Activated CD4-positive, alpha-beta T cell treated with anti-CD3 and anti-CD28 coated beads, Interleukin-2, Interleukin-6, amounts not matched to agents 100 ng/mL and 50 ng/mL, durations not matched to agents 16 hours and 8 hours (primary cell): ENCODE measurements at places on chromosomes 7 and 10.

GRCh38 chr10:47051741-47052238 lies 140.6 kb downstream of the PTPN20 start:
- DNase-seq: no peak

- no peak for DNase-seq
Observed at GRCh38 chr7:6111041-6111440, 79.9 kb downstream of the ANKRD61 start.

DNA sequence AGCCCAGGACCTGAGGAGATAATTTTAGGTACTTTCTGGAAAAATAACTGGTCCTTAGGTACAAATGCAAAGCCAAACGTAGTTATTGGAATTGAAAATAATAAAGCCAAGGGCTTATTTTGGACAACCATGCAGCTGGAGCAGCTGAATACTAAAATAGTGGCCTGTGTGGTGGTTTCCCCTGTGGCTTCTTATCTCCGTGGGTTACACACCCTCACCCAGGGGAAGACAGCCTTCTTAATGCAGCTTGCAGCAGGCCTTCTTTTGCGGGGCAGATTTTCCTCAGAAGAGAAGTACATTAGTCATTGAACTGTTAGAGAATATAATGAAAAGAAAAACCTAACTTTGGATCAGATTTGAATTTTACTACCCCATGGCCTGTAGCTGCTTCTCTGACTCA lies 133.5 kb downstream of the ST7 start:
- peak; percentile 25 for DNase-seq

GRCh38 chr7:16734148-16734726 lies 19.3 kb upstream of the TSPAN13 start:
- no peak for DNase-seq

DNA sequence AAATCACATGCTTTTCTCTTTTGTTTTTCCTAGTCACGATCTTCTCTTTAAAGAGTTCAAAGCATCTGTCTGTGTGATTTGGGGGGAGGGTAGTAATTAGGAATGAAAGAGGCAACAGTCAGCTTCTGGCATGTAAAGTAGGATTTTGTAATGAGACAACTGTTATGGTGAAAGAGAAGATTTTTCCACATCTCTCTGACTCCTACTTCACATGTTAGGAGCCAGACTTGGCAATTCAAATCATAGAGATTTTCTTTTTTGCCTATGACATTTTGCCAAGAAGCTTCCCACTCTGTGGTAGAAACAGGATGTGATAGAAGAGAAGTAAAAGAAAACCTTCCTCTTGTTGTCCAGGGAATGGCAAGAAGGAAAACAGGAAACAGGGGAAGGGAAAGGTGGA lies 38.3 kb upstream of the KLHL7 start:
- no peak for DNase-seq

- peak; percentile 81 for DNase-seq
Observed at GRCh38 chr10:90872648-90873020, 860 bp downstream of the RPP30 start.

GRCh38 chr7:155660059-155660757 lies 15.7 kb downstream of the RBM33 start:
- peak; percentile 66 for DNase-seq

GRCh38 chr7:143008007-143008901 lies 18.7 kb downstream of the OR9A2 start:
- DNase-seq: peak; percentile 85

DNA sequence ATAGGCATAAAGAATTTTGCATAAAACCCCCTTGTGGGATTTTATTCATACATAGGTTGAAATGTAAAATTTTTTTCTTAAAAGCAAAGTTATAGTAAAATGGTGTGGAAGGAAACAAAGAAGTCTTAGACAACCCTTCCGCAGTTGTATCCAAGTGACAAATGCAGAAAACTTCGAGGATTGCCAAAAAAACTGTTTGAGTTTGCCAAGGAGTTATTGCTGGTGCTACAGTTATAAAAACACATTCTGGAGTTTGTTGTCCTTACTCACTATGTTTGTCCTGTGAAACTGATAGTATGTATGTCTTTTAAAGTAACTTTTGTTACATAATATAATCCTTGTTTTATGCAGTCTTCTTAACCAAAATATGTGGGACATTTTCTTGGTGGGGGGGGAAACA lies 120.3 kb downstream of the FOXP2 start:
- no peak for DNase-seq

DNA sequence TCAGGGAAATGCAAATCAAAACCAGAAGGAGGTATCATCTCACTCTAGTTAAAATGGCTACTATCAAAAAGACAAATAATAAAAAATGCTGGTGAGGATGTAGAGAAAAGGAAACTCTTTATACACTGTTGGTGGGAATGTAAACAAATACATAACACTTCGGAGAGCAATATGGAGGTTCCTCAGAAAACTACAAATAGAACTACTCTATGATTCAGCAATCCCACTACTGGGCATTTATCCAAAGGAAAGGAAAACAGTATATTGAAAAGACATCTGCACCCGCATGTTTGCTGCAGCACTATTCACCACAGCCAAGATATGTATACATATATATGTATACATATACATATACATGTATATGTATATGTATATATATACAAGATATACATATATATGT lies 94.2 kb downstream of the C10orf90 start:
- no peak for DNase-seq

GRCh38 chr10:85741626-85742300 lies 624.8 kb downstream of the GRID1 start:
- DNase-seq: no peak

DNA sequence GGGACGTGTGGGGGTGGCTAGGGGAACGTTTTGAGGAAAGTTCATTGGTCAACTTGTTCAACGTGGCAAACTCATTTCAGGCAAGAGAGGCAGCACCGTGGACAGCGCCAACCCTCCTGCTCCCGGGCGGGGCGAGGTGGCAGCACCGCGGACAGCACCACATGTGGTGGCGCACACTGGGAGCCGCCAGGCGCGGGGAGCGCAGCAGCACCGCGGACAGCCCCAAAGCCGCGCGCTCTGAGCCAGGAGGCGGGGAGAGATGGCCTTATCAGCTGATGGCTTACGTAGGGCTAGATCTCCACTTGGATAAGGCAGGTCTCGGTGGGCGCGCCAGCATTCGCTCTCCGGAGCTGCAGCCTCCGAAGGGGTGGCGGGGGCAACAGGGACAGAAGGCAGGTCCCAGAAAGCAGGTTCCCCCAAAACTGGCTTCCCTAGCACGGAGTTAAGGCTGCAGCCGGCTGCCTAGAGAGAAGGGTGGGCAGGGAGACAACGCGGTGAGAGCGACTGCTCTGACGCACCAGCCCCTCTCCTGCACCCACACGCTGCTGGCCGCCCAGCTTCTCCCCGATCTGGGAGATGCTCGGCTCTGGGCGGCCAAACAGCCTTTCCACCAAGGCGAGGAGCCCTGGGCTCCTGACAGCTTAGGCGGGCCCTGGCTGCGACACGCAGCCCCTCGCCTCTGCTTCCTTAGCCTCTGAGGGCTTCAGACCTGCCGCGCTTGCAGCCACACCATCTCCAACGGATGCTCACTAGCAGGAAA lies at the start of gene HTR5A:
Gene HTR5A (plus strand): TSS at position 333 of the 760 bp plus-strand sequence. CDS start 576 bp downstream, outside the sequence.
- DNase-seq: peak; percentile 86

GRCh38 chr7:3533040-3533439 lies 232.0 kb downstream of the SDK1 start:
- DNase-seq: no peak

DNA sequence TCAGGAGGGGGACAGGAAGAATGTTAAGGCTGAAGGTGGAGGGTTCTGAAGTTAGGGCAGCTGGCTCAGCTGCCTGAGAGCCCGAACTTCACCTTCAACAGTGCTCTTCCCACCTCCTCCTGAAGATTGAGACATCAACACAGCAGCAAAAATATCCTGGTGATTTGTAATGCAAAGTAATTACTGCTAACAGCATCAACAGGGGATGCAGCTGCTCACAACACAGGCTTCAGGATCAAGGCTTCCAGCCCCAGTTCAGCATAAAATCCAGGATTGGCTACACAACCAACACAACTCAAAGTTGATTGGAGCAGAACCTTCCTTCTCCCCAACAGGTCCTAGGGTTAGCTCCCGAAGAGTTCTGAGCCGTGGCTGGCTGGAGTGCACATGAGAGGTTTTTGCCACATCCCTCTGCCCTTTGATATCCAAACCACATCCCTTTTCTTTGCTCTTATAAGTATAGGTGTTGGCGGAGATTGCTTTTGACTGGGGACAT lies 242.4 kb downstream of the KIAA1217 start:
- DNase-seq: peak; percentile 18

GRCh38 chr7:104855861-104856260 lies 158.1 kb upstream of the KMT2E start:
- DNase-seq: no peak

- no peak for DNase-seq
Observed at GRCh38 chr7:55438085-55438756, 73.1 kb downstream of the LANCL2 start.

DNA sequence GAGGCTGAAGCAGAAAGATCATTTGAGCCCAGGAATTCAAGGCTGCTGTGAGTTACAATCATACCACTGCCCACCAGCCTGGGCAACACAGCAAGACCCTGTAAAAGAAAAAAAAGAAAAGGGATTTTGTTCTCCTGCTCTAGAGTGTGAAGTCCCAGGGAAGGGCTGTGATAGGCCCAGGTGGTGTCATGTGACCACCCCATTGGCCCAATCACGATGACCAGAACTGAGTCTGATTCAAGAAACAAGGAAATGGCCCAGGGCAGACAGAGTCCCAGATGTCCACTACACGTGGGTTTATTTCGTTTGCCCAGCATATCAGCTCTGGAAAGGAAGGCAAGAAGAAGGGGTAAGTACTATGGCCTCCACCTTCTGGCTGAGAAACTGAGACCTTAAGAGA lies 81.3 kb upstream of the CUX1 start:
- DNase-seq: no peak

GRCh38 chr7:99290980-99291607 lies 18.5 kb downstream of the MYH16 start:
- no peak for DNase-seq

GRCh38 chr7:85806321-85806720 lies 619.5 kb upstream of the SEMA3D start:
- no peak for DNase-seq

- no peak for DNase-seq
Observed at GRCh38 chr7:37504801-37505200, 56.1 kb upstream of the ELMO1 start.

GRCh38 chr10:101818872-101819633 lies 809 bp upstream of the OGA start:
- no peak for DNase-seq

- DNase-seq: peak; percentile 10
Observed at GRCh38 chr7:139936760-139937310, 107.8 kb downstream of the TBXAS1 start.
